NCI-H1436 treated with DMSO at 0.1 percent for 48 hours (cell line): ENCODE measurements at places on chromosomes 1 and 21.

DNA sequence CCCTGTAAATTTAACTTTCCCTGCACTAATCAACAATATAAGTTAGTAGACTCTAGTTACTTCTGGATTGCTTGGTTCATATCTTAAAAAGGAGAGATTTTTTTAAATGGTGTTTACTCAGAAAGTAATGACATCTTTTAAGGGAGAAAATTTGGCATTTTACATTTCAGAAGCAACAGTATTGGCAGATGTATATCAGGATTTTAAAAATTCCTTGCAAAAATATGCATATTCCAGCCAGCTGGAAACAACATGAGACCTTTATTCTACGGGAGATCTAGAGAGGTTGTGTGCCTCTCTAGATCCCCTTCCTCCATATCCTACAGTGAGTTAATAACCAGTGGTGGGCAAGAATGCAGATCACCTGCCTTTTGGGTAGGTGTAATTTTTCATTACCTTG, 848.2 kb downstream of the USP25 start:
- no peak for DNase-seq

DNA sequence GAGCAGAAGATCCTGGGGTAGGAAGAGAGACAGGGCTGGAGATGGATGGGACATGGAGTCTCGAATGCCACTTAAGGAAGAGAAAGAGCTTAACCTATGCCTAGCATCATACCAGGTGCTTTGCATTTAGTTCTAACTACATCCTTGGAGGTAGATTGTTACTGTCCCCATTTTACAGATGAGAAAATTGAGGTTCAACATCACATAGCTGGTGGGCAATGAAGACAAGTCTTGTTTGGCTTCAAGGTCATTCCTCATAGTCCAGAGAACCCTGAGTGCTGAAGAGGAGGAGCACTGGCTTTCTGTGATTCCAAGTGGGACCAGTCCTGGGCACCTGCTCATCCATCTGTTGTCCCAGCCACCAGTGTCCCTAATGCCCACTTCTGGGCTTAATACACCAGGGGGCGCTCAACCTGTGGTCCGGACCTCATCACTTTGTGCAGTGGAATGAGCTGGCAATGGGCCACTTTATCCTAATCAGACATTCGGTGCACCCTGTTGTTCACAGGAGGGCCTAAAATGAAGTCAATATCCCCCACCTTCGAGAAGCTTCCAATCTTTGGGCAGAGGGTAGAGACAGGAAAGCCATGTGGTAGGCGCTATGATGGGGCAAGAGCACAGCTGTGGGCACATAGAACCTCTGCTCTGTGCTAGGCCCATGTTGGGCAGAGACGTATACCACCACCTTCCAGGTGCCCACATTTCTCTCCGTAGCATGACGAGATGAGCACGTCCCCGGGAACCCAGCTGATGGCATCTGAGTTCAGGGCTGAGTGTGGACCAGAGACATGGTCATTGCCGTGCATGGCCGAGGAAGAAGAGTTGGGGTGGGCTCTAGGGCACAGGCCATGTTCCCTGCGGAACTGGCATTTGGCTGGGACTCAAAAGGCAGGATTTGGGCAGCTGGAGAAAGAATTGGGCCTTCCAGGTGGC, 9.2 kb downstream of the RPS6KA1 start:
- DNase-seq = no peak

GRCh38 chr1:45365051-45365450, 24.8 kb upstream of the MUTYH start:
- DNase-seq = no peak

DNA sequence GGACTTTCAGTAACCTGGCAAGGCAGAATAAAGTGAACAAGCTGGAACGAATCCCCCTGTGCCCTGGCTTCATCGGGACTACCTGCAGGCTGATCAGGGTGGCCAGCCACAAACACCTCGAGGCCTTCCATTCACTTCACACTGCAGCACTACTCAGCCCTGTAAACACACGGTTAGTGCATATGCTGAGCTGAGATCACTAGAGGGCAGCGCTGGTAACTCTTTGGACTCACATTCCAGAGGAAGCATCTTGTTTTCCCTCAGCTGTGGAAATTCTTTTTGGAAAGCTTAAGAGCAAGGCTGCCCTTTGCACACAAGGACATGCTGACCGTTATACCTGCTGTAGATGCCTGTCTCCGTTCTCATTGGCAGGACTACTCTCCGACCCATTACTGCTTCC, 32.1 kb downstream of the PCSK9 start:
- no peak for DNase-seq

GRCh38 chr1:65317866-65318653, 8.7 kb downstream of the DNAJC6 start:
- no peak for DNase-seq

GRCh38 chr1:115810609-115811008, 30.3 kb downstream of the NHLH2 start:
- no peak for DNase-seq
